ENCODE measurements at places on chromosomes 2 and 18. TPM values are rescaled to one million over a fixed set of nuclear protein-coding genes. Genes with fewer than 3 reads are reported as not detected.

The CIB4 gene
- not detected for total RNA-seq

The RBKS gene
- total RNA-seq: 0.59 TPM

The CAVIN2 gene
- total RNA-seq: 26.8 TPM

The SLC5A7 gene
- not detected for total RNA-seq

The ZNF532 gene
- total RNA-seq: 57.8 TPM

The CHRND gene
- not detected for total RNA-seq

Measured in smooth muscle cell of the pulmonary artery (primary cell).